ENCODE measurements at places on chromosomes 2 and 18. TPM values are rescaled to one million over a fixed set of nuclear protein-coding genes. Genes with fewer than 3 reads are reported as not detected.

Gene KLHL29
- polyA plus RNA-seq, result 2.0 TPM

Gene TNFAIP6
- polyA plus RNA-seq, result 2.4 TPM

Gene ACTG2
- 24.3 TPM for polyA plus RNA-seq

Gene FECH
- polyA plus RNA-seq, result 42.3 TPM

Gene ALPI
- polyA plus RNA-seq, result not detected

Gene TWIST2
- polyA plus RNA-seq, result 4.6 TPM

Gene FOXD4L1
- 0.25 TPM for polyA plus RNA-seq

Gene COBLL1
- 26.4 TPM for polyA plus RNA-seq

- DNase-seq, result no peak
Measured at GRCh38 chr2:117359266-117359914, 455.1 kb upstream of the DDX18 start.

GRCh38 chr2:213751446-213751845, 467.2 kb downstream of the SPAG16 start:
- DNase-seq, result no peak

DNA sequence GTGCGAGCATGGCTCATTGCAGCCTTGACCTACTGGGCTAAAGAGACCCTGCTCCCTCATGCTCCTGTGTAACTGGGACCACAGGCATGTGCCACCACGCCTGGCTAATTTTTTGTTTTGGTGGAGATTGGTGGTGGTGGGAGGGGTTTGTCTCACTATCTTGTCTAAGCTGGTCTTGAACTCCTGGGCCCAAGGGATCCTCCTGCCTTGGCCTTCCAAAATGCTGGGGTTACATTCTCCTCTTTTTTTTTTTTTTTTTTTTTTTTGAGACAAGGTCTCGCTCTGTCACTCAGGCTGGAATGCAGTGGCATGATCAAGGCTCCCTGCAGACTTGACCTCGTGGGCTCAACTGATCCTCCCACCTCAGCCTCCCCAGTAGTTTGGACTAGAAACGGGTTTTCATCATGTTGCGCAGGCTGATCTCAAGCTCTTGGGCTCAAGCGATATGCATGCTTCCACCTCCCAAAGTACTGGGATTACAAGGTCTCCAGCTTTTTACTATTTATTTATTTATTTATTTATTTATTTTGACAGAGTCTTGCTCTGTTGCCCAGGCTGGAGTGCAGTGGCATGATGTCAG, 238.3 kb downstream of the MYCN start:
- DNase-seq, result no peak

GRCh38 chr2:229586746-229587705, 127.3 kb downstream of the DNER start:
- DNase-seq, result peak; percentile 74

- DNase-seq, result no peak
Measured at GRCh38 chr2:132009874-132010521, 151.8 kb downstream of the ANKRD30BL start.

GRCh38 chr2:216632952-216633615, at the start of gene IGFBP2:
Gene IGFBP2, plus strand, starts transcription at chr2:216633420. Its CDS starts 104 bp downstream, at chr2:216633524.
- peak; percentile 62 for DNase-seq

DNA sequence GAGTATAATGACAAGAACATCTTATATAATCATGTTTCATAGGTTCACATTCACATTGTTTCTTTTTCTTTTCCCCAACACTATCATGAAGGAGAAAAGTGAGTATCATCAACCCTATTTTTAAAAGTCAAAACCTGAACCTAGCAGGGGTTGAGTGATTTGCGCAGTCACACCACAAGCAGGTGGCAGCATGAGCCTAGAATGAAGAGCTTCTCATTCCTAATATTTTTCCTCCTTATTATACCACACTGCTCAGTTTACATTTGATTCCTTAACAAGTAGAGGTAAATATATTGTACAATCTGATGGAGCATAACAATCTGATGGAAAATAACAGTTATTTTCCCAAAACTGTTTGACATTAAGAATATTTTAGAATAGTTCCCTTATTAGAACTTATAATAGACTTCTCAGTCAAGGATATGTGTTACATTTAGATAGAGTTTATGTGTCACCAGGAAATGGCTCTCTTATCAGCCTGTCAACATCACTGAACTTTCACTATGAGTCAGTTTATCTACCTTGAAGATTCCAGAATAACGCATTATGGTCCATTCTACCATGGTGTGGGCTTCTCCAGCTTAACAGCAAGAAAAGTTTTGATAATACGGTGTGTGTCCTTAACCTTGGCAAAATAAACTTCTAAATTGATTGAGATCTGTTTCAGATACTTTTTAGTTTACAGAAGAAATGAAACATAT, 119.5 kb downstream of the NEB start:
- no peak for DNase-seq

DNA sequence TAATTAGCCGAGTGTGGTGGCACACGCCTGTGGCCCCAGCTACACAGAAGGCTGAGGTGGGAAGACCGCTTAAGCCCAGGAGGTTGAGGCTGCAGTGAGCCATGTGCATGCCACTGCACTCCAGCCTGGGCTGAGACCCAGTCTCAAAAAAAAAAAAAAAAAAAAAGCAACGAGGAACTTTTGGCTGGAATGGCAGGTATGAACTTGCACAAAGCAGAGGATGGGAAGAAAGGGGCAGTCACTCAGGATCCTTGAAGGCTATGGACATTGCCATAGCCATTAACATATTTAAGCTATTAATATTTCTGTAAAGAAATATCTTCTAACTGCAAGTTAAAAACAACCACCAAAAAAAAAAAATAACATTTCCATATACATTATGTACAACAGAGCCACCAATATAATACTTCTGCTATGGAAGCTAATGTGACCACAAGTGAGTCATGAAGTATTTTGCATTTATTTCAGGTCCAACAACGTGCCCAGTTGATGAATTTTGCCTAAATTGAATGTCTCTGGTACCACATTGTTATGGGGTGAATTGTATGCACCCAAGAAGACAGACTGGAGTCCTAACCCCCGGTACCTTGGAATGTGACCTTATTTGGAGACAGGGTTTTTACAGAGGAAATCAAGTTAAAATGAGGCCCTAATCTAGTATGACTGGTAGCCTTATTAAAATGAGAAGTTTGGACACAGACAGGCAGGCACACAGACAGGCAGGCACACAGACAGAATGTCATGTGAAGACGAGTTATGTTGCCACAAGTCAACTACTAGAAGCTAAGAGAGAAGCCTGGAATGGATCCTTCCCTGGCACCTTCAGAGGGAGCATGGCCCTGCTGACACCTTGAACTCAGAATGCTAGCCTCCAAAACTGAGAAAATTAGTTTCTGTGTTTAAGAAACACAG, 102.8 kb downstream of the RBMS1 start:
- no peak for DNase-seq

- DNase-seq, result no peak
Measured at GRCh38 chr2:9071584-9072124, 68.2 kb upstream of the MBOAT2 start.

- peak; percentile 73 for DNase-seq
Measured at GRCh38 chr2:152025678-152026287, 73.1 kb downstream of the CACNB4 start.

- no peak for DNase-seq
Measured at GRCh38 chr18:77052983-77053309, 79.6 kb downstream of the MBP start.

- no peak for DNase-seq
Measured at GRCh38 chr2:10086950-10087349, 6.7 kb upstream of the CYS1 start.

- DNase-seq, result no peak
Measured at GRCh38 chr2:175930504-175930903, 71.6 kb downstream of the LNPK start.

- no peak for DNase-seq
Measured at GRCh38 chr18:1246827-1247226, 342.2 kb downstream of the ADCYAP1 start.

GRCh38 chr18:3872641-3873040, 422.7 kb downstream of the TGIF1 start:
- no peak for DNase-seq

DNA sequence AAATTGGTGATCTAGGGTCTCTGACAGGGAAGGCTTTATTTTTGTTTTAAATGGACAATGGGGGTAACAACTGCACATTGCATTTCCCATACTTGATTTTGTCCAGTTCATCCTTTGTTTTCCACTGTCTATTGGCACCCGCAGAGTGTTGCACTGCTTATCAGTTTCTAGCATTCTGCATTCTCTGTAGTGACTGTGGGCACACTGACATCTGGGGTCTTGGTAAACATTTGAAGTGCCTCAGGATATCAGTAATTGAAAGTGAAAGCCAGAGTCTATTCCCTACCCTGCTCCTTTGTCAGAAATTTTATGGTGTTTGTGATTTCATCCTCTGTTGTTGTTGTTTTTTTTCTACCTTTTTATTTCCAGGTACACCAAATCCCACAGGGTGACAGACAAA, 132.1 kb upstream of the EPC2 start:
- DNase-seq, result no peak

- no peak for DNase-seq
Measured at GRCh38 chr2:233818639-233819621, 35.4 kb downstream of the HJURP start.

DNA sequence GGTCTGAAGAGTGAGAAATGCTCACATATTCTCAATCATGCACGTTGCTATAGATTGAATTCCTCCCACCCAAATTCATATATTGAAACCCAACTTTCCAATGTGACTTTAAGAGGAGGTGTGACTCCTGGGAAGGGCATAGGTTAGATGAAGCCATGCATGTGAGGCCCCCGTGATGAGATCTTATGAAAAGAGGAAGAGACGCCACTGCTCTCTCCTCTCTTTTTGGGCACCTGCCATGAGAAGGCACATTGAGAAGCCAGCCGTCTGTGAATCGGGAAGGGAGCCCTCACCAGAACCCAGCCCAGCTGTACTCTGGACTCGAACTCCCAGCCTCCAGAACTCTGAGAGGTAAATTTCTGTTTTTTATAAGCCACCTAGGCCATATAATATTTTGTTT, 842.6 kb upstream of the SALL3 start:
- no peak for DNase-seq

GRCh38 chr2:37330681-37331080, 6.0 kb upstream of the PRKD3 start:
- DNase-seq, result no peak

- DNase-seq, result no peak
Measured at GRCh38 chr2:167424803-167425755, 536.8 kb downstream of the XIRP2 start.

Measured in right lung (tissue), 10 donors.